Left ventricle myocardium inferior (tissue), 1 donor: ENCODE measurements at places on chromosomes 7 and 10. TPM values are rescaled to one million over a fixed set of nuclear protein-coding genes. Genes with fewer than 3 reads are reported as not detected.
A peak's percentile ranks its signal among the peaks of the same experiment; 100 is the strongest.

PLEKHS1 gene
- total RNA-seq: not detected

CPA5 gene
- not detected for total RNA-seq

DNA sequence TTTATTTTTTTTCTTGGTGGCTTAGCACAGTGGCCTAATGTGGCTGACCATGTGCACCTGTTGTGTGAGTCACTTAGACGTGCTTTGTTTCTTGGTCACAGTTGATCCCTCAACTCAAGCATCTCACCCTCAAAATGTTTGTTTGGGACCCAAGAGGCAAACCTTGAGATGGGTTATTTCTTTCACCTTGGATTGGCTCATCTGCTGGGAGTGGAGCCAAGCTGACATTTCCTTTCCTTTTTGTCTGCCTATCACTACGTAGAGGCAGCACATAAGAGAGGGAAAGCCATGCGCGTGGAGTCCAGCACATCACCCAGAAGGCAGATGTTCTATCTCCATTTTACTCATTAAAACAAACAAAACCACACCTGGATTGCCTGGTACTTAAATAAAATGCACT is 6.4 kb upstream of the PRKCQ start:
- DNase-seq: no peak

PRXL2A gene
- total RNA-seq: 101 TPM

DNA sequence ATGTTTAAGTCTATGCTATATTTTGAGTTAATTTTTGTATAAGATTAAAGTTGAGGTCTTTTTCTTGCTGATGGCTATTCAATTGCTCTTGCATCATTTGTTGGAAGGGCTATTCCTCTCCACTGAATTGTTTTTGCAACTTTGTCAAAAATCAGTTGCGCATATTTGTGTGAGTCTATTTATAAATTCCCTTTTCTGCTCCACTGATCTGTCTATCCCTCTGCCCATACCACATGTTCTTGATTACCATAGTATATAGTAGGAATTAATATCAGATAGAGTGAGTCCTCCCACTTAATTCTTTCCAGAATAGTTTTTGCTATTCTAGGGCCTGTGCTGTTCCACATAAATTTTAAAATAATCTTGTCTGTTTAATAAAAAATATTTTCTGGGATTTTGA is 152.4 kb upstream of the ADCY1 start:
- no peak for DNase-seq

DNA sequence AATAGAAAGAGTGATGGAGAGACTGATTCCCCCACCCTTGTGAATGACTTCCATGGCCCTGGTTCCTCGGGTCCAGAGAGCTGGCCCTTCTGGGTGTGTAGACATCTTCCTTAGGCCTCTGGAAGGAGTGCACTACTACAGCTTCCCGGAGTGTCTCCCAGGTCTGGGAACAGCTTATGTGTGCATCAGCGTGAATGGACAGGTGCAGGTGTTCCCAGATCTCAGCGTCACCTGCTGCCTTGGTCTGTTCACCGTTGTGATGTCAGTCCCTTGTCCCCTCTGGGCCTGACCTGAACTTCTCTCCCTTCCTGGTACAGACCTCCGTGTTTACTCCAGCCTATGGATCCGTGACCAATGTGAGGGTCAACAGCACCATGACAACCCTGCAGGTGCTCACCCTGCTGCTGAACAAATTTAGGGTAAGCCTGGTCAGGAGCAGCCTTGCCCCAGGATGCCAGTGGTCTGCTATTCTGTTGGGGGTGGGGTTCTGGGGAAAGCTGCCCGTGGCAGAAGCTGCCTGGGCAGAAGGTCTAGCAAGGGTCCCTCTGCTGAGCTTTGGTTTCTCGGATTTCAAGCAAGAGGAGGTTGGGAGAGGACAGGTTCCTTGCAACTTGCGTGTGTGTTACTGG is 10.5 kb upstream of the DEPP1 start:
- DNase-seq: no peak

DNA sequence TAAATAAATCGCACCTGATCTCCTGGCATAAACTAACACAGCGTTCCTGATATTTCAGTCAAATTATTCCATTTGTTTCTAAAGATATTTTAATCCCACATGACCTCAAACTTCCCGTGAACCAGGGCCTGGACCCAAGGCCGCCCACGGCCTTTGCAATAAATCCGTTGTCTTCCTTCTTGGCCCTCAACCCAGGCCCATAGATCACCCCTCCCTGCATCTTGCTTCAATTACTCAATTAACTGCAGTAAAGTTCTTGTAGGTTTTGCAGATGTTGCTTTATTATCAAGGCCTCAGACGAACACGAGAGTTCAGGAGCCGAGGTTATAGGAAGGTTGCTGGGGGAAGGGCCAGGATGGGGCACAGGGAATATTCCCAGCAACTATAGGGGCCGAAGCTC is 249.4 kb downstream of the RAB11FIP2 start:
- no peak for DNase-seq

GRCh38 chr7:90536449-90536848 is 59.7 kb upstream of the CDK14 start:
- DNase-seq: no peak

ANKRD61 gene
- total RNA-seq: not detected

GRCh38 chr10:89887830-89888229 is 186.4 kb downstream of the KIF20B start:
- DNase-seq: no peak

GRCh38 chr7:104807671-104808070 is 206.3 kb upstream of the KMT2E start:
- DNase-seq: no peak

SEM1 gene
- 51.0 TPM for total RNA-seq

KLF14 gene
- total RNA-seq: 0.11 TPM

DNA sequence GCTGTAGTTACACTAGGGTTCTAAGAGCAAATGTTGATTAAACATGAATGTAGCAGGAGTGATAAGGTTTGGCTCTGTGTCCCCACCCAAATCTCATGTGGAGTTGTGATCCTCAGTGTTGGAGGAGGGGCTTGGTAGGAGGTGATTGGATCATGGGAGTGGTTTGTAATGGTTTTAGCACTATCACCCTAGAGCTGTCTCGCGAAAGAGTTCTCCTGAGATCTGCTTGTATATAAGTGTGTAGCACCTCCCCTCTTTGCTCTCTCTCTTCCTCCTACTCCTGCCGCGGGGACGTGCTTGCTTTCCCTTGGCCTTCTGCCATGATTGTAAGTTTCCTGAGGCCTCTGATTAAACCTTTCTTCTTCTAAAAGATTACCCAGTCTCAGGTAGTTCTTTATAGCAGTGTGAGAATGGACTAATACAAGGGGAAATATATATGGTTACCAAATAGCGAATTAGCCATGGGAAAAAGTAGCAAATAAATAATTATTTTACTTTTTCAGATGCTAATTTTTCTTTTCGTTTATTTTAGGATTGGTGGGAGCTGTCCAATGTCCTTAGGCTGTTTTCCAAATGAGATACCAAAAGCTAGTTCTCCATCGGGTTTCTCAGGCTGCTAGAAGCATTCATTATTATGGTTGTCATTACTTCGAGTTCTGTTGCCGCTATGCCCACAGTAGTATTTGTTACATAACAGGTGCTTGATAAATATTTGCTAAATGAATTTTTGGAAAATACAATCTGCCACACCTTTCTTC is 58.7 kb downstream of the PTEN start:
- DNase-seq: no peak

RTKN2 gene
- total RNA-seq: not detected

GRCh38 chr10:125827133-125827532 is 3.8 kb downstream of the BCCIP start:
- no peak for DNase-seq

NCAPG2 gene
- 3.7 TPM for total RNA-seq

- DNase-seq: no peak
Measured at GRCh38 chr10:76114581-76115001, 683.2 kb downstream of the LRMDA start.

SGCE gene
- 20.1 TPM for total RNA-seq

- no peak for DNase-seq
Measured at GRCh38 chr7:142801601-142802295, 31.0 kb downstream of the PRSS2 start.

DNA sequence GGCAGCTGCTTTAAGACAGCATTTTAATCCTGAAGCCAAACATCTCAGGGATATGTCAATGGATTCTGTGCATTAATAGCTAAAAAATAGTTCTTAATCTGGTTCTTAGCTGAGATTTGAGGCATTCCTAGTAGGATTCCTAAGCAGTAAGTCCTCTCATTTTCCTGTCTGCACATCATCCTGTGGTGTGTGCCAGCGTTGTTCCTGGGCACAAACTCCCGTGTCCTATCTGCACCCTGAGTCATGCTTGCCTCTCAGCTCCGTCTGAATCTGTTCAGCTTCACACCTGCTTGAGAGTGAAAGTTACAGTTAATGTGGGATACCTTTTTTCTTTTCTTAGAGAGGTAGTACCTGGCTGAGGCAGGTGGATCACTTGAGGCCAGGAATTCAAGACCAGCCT is 19.5 kb downstream of the BAG3 start:
- DNase-seq: no peak

GOLGA7B gene
- total RNA-seq: 0.60 TPM

TLX1 gene
- total RNA-seq: not detected

DNA sequence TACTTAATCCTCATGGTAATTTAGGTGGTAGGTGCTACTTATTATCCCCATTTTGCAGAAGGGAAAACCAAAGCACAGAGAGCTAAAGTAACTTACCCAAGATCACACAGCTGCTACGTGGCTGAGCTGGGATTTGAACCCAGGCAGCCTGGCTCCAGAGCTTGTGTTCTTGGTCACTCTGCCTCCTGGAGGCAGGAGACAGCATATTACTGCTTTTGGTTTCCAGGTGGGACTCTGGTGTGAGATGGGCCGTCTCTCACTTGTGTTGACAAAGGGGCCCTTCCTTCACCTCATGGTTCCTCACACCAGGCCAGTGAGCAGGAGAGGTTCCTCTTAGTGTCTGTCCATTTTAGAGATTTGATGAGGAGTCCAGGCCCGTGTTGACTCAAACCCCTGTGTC is 79.8 kb upstream of the PPIF start:
- no peak for DNase-seq

GRCh38 chr10:75246506-75246905 is 10.7 kb upstream of the COMTD1 start:
- no peak for DNase-seq

GRCh38 chr7:112495810-112496462 is 15.1 kb downstream of the LSMEM1 start:
- peak; percentile 20 for DNase-seq

DNA sequence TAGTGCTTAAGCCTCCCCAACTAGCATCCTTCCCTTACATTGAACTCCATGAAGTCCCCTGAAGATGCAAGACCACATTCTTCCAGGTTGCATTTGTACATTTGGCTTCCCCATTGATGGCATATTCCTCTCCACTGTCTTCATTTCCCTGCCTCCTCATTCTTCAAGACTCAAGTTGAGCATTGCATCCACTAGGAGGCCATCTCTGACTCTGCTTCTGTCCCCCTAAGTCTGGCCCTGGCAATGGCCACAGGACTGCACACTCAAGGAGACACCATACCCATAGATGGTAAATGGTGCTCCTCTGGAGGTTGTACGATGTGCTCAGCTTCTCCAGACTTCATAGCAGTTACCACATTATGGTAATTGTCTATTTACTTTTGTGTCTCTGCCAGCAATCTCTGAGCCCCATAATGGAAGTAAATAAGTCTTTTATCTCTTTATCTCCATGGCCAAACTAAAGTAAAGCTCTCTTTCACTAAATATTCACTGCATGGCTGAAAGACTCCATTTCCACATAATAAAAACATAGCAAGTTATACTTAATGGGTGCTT is 112.6 kb downstream of the PTPRZ1 start:
- no peak for DNase-seq

- no peak for DNase-seq
Measured at GRCh38 chr10:76874896-76875295, 762.7 kb downstream of the KCNMA1 start.

DNA sequence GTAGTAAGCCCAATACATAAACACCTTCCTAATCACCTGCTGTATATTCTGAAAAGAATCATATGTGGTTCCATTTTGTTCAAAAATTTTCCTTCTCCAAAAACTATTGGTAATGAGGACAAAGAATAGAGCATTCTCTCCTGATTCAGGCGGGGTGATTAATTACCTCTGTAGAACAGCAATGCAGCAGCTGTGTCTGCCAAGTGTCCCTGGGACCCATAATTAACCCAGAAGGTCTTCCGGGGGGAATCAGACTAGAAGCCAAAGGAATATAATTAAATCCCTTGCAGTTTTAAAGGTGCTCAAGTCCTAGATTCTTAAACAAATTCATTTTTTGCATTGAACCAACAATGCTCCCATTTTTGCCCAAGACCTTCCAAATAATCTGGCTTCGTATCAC is 60.3 kb upstream of the ABLIM1 start:
- no peak for DNase-seq

DNA sequence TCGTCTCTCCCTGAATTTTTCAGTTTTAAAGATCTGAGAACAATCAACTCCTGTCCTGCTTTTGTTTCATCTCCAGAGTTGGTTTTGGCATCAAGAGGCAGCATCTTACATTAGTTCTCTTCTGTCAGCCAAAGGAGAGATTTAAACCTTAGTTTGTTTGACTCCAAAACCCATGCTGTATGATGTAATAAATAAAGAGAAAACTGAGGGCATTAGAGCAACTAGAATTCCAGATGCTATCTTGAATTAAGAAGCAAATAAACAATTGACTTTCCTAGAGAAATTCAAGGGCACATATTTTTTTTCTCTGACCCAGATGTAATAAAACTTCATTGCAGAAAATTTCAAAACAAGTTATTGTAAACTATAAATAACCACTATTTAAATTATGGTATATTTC is 54.4 kb downstream of the INHBA start:
- DNase-seq: no peak

DNA sequence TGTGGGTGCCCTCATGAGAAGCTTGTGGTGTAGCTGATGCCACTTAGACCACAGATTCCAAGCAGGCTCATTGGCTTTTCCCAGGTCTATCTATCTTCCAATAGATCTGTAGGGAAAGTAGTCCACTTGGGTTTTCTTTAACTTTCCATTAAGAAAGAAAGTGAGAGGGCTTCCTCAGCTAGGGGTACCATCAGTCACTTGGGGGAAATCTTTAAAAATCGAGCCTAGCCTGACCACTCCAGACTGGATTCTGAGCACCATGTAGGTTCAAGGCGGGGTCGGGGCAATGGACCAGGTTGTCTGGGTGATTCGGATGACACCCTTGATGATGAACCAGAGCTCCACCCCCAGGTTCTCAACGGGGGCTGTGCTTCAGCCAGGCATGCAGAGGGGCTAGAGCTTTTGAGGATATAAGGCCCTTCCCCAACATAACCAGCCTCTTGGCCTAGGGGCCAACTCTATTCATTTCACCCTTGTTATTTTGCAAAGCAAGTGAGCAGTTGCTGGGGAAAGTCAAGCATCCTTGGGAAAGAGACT is 27.0 kb downstream of the ITPRIP start:
- DNase-seq: no peak

GRCh38 chr7:134737566-134738345 is 41.7 kb upstream of the CALD1 start:
- DNase-seq: no peak

DNA sequence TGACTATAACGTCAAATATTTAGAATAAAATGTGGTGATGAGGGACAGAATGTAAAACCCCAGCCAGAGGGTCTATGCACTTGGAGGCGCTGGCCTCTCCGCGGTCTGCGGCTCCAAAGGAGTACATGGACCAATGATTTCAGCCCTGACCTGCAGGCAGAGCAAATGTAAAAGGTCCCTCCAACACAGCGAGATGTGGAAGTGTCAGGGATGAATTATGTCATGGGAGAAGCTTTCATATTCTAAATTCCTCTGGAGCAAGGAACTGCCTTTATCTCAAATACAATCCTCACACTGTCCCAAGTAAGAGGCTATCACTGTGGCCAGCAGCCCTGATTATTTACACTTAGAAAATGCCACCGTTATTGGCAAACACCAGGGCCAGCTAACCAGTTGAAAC is 139.4 kb downstream of the GFRA1 start:
- DNase-seq: no peak

- DNase-seq: no peak
Measured at GRCh38 chr7:46157404-46157803, 236.3 kb upstream of the IGFBP3 start.

IFIT1B gene
- not detected for total RNA-seq

CISD1 gene
- 173 TPM for total RNA-seq
